ENCODE measurements at places on chromosomes 12 and 14.

DNA sequence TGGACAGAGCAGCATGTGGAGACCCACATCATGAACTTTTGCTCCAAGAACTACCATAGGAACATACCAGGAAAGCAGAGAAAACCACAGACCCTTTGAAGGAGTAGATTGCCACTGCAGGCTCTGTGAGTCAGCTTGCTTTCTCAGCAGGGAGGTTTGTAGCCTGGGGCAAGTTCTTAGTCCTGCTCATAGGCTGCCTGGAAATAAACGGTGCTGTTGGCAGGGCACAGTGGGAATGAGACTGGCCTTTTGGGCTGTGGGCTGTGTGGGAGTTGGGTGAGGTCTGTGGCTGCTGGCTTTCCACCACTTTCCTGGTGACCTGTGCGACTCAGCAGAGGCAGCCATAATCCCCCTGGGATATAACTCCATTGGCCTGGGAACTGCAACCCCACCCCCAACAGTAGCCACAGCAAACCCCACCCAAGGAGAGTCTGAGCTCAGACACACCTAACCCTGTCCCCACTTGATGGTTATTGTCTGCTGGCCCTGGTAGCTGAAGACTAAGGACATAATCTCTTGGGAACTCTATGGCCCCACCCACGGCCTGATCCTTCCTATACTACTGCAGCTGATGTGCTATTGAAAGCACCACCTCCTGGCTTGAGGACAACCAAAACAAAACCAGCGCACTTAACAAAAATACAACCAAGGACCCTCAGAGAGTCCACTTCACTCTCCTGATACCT, 192.1 kb upstream of the GARIN6 start:
- peak; percentile 13 for DNase-seq

GRCh38 chr12:49054524-49054923, 6.1 kb downstream of the KMT2D start:
- DNase-seq: no peak

GRCh38 chr14:102487204-102487577, 22.4 kb downstream of the ANKRD9 start:
- DNase-seq: no peak

GRCh38 chr12:84772281-84772680, 140.3 kb downstream of the SLC6A15 start:
- DNase-seq: no peak

DNA sequence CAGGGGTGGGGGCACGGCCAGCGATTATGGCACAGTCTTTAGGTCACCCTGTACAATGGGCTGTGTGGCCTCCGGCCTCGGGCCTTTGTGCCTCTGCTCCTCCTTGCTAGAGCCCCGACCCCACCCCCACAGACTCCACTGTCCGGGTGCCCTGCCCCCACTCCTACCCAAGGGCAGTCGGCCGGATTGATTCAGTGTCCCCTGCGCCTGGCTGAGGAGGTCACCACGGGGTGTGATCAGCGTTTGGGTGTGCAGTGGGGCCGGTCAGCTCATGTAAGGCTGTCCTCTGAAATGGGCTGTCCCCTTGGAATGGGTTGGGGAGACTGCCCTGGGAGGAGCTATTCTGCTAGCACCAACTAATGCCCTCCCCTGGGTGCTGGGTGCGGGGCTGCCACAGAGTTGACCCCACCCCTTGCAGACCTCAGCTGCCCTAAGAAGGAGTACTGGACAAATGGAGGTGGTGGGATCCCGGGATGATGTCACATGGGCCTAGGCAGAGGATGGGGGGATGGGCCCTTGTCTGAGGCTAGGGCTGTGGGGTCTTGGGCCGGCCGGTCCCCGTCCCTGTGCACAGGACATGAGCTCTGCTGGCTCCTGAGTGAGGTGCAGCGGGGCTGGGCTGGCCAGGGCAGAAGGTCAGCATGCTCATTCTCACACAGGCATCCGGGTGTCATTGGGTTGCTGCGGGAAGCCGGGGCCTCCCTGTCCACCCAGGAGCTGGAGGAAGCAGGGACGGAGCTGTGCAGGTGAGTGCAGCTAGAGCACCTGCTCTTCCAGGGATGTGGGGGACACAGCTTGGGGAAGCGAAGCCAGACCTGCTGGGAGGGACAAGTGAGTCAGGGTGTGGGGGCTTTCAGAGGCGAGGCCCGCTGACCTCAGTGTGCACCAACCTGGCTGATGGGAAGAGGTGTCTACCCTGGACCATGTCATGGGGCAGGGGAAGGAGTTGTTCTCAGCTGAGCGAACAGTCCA, 23.4 kb downstream of the ASPG start:
- no peak for DNase-seq

DNA sequence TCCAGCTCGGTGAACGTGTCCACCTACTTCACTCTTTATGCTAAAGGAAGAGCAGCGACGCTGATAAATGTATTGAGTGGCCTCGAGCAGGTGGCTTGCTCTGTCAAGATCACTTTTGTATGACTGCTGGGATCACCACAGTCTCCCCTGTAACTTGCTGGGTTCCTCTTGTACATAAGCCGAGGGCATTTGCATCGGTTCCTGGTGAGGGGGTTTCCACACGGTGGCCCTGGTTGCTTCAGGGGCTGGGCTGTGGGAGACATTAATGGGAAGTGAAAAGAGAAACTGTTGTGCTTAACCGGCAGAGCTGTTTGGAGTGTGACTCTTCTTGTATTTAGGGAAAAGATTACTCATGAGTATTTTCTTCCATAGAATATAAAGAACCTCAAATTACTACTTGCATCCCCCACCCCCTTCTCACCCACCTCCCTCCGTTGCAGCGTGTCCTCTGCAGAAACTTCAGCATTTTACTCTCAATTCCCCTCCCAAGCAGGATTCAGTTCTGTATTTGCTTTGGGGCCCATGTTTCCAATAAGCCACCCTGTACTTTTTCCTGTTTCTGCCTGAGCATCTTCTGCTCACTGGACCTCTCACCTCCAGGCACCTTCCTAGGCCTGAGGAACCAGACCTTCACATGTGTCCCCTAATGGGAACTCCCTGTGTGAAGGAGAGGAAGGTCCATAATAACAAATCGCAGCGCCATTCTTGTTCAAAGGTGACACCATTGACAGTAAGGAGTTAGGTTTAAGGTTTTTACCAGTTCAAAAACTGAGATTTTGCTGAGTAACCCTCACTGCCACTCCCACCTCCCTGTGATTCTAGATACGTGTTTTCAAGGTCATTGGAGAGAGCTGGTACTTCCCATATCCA, 187.0 kb downstream of the ETV6 start:
- DNase-seq: peak; percentile 75

All from activated CD4-positive, alpha-beta T cell treated with anti-CD3 and anti-CD28 coated beads, Interleukin-10, Interleukin-2, amounts not matched to agents 100 ng/mL and 50 ng/mL, durations not matched to agents 16 hours and 8 hours (primary cell).